ENCODE measurements at places on chromosomes 11 and 22. TPM values are rescaled to one million over a fixed set of nuclear protein-coding genes. Genes with fewer than 3 reads are reported as not detected.
A peak's percentile ranks its signal among the peaks of the same experiment; 100 is the strongest.

The OR51B2 gene
- not detected for total RNA-seq

The PNPLA3 gene
- 0.92 TPM for total RNA-seq

The PHETA2 gene
- total RNA-seq = 8.0 TPM

DNA sequence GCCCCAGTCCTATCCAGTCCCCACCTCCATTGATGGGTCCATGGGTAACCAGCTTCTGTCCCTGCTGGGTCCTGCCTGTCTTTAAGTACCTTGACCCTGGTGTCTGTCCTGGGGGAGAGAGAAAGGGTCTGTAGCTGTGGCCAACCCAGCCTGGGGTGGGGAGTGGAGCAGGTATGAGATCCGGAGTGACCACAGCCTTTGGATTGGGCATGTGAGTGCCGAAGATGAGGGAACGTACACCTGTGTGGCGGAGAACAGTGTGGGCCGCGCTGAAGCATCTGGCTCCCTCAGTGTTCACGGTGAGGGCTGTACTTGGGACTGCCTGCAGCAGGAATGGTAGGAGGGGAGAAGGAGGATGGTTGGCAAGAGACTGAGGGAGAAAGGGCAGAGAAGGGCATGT is 5.2 kb downstream of the ROBO3 start:
- no peak for DNase-seq

The BBOX1 gene
- total RNA-seq = 13.0 TPM

DNA sequence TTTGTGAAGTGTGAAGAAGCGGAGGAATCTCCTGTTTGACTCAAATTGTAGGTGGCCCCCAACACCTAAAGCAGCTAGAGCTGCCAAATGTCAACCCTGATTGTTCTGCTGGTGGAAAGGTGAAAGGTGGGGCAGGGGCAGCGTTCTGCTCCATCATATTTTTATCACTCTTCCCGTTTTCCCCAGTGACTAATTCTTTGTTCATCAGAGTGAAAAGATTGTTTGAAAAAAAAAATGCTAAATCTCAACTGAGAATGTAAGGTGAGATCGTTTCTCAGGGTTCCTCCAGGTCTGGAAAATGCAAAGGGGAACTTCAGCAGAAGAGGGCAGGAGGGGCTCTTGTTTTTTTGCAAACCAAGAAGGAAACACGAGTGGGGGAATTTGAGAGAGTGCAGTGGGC is 137.7 kb downstream of the MN1 start:
- no peak for DNase-seq

DNA sequence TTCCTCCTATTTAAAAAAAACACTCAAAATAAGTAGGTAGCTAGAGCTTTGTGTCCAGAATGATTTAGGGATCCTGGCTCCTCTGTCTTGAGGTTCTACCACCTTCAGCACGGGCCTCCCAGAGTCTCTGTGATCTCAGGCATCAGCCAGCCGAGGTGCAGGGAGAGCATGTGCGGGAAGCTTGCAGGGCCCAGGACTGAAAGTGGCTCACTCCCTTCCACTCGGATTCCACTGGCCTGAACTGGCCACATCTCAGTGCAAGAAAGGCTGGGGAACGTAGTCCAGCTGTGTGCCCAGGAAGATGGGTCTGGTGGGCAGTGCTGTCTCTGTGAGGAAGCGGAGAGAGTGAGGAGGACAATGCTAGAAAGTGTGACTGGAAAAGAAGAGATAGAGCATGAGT is 68.3 kb upstream of the MYOD1 start:
- DNase-seq = no peak

DNA sequence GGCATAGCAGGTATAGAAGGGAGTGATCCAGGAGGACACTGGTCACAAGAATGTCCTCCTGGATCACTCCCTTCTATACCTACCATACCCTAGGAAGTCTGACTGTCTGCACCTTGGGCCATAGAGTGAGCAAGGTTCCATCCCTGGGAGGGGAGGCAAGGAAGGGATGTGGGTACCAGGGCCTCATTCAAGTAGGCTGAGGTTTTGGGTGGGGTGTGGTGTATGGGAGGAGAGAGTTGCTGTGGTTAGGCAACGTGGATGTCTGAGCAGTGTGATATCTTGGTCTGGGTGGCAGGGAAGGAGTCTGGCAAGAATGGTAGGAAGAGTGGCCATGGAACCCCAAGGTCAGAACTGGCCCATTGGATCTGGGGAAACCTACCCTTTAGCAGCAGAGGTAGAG is 13.2 kb downstream of the PPFIBP2 start:
- no peak for DNase-seq

GRCh38 chr11:117832511-117832910 is 8.0 kb upstream of the FXYD2 start:
- no peak for DNase-seq

GRCh38 chr11:46618837-46619236 is 1.5 kb downstream of the ATG13 start:
- no peak for DNase-seq

The C11orf42 gene
- total RNA-seq = not detected

The CD3G gene
- total RNA-seq = 1.4 TPM

- no peak for DNase-seq
Observed at GRCh38 chr11:115008799-115009198, 330.5 kb downstream of the NXPE2 start.

- no peak for DNase-seq
Observed at GRCh38 chr11:35611741-35612140, 6.5 kb upstream of the FJX1 start.

DNA sequence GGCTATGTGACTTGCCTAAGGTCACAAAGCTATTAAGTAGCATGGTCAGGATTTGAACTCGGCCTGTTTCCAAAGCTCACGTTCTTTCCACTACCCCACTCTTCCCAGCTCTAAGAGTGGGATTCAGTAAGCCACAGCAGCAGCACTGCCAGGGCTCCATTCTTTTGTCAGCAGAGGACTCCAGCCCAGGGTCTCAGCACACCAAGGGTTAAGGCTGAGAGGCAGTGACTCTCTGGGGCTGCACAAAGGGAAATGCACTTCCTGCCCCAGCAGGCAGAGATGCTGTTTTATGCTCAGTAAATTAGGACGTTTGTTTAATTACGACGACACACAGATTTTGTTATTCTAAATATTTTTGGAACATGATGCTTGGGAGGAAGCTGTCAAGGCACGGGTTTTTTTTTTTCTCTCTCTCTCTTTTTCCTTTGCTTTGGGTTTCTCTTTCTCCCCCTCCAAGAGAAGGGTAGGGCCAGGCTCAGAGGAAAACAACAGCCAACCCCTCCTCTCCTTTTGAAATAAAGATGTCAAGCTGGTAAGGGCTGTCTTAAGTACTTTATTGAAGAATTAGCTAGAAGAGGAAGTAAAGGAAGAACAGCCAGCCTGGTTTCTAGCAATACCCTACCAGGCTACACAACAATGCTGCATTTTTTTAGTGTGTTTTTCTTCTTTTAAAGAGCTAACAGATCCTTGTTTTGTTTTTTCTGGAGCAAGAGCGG is 2.8 kb downstream of the MYH9 start:
- DNase-seq = no peak

DNA sequence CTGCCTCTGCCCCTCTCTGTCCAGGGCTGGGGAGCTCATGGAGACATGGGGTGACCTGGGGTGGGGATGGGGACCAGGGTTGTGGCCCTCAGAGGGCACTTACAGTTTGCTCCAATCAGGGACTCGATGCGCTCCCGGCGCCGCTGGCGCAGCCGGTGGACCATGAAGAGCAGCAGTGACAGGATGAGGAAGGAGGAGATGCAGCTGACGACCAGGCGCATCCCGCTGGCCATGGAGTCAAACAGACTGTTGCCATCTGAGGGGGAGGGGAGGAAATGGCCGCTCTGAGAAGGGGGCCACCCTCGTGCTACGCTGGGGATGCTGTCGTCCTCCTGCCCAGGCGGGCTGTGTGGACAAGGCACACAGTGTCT is 80.5 kb downstream of the DGCR2 start:
- DNase-seq = no peak

- DNase-seq = no peak
Observed at GRCh38 chr22:19533049-19533626, 8.9 kb upstream of the CLDN5 start.

- DNase-seq = no peak
Observed at GRCh38 chr11:45102810-45103621, 43.4 kb upstream of the PRDM11 start.

DNA sequence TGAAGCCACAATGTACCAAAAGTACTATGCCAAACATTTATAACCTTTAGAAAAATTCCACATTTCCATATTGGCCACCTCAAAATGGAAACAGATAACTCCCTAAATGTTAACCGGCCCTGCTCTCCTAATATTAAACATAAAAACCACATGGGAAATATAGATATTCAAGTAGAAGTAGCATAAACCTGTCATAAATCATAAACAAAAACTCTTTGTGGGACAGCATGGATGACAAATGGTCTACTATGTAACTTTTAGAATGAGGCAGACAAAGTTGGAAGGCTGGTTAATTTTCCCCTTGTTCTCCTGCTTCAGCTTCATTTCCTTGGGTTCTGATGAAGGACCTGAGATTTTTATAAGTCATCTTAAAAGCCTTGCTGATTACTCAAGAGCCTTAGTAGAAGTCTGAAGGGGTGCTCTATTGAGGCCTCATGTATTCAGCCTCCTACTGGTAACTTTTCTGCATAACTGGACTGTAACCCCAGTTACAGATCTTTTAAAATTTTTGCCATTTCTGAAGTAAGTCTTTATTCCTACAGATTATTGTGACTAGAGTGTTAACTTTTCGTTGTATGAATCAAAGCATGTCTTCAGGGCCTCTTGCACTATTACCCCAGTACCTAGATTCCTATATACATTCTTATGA is 116.4 kb downstream of the STIM1 start:
- no peak for DNase-seq

GRCh38 chr22:49887702-49888101 is 30.5 kb downstream of the ALG12 start:
- no peak for DNase-seq

The PPP6R3 gene
- 130 TPM for total RNA-seq

DNA sequence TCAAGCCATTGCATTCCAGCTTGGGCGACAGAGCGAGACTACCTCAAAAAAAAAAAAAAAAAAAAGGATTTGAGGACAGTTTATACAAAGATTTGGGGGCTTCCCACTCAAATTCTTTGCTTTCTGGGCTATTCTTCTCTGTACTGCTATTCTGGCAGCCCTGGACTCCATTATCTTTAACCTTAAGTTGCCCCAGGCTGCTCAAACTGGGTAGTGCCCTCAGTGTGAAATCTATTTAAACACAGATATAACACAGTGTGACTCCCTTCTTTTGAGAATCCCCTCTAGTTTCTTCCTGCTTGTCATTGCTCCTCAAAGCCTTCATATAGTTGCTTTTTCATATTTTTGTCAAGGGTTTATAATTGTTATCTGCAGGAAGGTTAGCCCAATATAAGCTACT is 49.5 kb upstream of the WEE1 start:
- no peak for DNase-seq

- no peak for DNase-seq
Observed at GRCh38 chr11:19735157-19735908, 22.7 kb downstream of the NAV2 start.

GRCh38 chr11:60834742-60835533 is 7.0 kb upstream of the CCDC86 start:
- no peak for DNase-seq

DNA sequence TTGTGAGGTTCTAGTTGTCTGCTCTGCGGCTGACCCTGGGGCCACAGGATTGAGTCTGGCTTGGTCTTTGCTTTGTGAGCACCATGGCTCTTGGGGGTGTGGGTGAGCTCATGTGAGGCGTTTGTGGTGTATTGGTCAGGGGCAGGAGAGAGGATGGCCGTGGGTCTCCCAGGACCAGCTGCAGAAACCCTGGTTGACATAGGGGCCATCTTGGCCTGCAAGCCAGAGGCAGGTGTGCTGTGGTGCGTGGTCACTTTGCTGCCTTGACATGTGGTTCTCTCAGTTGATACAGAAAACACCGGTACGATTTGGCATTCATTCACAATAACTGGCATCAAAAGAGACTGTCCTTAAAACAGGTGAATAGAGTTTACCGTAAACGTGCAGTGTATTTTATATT is 11.3 kb downstream of the PHRF1 start:
- no peak for DNase-seq

- no peak for DNase-seq
Observed at GRCh38 chr22:50620593-50621355, 7.2 kb downstream of the ARSA start.

DNA sequence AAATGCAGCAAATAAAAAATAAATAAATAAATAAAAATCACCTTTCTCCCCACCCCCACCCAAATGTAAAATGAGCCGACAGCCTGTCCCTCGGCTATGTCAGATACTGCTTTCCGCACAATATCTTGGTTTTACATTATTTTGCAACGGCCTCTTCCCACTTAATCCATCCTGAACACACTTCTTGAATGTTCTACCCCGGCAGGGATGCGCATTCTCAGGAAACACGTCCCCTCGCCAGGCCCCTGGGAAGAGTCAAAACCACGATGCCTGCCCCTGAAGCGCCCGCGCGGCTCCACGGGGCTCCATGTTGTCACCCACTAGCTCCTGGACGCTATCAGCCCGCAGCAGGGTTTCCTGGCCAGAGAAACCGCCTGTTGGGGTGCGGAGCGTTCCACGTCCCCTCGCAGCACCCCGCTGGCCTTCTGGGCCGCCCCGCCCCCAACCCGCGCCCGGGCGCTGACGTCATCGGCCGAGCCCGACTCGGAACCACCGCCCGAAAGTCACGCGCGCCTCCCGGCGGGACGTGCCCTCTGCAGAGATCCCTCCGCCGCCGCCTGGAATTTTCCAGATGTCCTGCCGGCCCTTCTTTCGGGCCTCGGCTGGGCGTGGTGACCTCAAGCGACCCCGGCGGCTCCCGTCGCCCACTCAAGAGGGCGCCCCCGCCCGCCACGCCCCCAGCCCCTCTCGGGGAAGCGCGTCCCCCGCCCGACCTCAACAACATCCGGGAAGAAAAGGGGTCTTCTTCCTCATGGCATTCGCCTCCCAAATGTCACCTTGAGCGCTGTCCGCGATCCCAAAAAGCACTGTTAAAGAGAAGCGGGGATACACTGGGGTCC is 585 bp upstream of the NEAT1 start:
- DNase-seq = peak; percentile 78

All from esophagus squamous epithelium (tissue), 5 donors.